ENCODE measurements at places on chromosomes 12 and 14.

GRCh38 chr12:59040043-59040442 is 119.7 kb upstream of the LRIG3 start:
- DNase-seq, result no peak

DNA sequence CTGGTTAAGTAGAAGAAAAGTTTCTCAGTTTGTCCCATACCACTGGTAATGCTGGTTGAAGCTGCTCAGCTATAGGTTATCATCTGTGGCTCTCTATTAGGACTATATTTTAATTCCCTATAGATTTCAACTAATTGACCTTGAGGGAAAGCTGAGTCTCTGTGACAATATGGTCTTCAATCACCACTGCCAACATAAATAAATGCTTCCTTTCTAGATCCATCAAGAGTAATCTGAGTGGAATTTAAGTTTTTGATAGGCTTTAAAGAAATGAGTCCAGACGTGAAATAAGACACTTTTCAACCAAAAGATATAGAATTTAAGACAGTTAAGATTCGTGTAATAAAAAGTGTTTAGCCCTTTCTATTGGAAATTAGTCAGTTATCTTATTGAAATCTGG is 63.5 kb upstream of the MYF6 start:
- DNase-seq, result no peak

DNA sequence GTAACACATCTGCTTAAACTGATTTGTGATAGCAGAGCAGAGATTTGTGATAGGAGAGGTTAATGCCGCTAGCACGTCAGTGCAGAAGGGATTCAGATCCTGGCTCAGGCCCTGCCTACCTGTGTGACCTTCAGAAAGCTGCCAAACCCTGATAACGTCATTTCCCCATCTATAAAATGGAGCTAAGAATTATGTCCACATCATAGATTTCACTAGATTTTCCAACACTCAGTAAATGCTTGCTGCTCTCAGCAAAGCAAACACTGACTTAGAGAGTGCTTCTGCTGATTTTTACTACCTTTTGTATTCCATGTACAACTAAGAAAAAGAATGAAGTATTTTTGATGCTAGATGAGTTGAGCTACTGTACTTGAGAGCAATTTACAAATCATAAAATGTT is 261.4 kb downstream of the ITPR2 start:
- DNase-seq, result no peak

GRCh38 chr12:1279050-1279449 is 288.0 kb downstream of the ERC1 start:
- DNase-seq, result no peak

GRCh38 chr12:72037006-72037795 is 98.6 kb downstream of the TPH2 start:
- no peak for DNase-seq

- no peak for DNase-seq
Measured at GRCh38 chr12:131711551-131712205, 788 bp downstream of the SFSWAP start.

GRCh38 chr14:22597265-22597664 is 835 bp upstream of the ABHD4 start:
- no peak for DNase-seq

- peak; percentile 82 for DNase-seq
Measured at GRCh38 chr14:91286530-91286937, 42.0 kb upstream of the GPR68 start.

DNA sequence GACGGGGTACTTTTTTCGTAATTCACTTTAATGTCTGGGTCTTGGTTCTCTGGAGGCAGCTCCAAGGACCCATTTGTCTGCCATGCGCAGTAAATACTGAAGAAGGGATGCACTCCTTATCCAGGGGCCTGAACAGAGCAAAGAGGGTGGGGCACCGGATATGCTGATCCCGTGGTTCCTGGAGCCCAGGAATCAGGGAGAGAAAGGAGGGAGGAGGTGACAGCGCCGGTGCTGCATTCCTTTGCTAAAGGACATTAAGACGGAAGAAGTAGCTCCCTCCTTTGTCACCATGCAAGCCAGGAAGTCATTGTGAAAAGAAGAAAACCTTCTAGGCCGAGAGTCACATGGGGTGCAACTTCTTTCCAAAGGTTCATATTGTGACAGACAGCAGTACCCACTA is 1057.7 kb downstream of the VRK1 start:
- DNase-seq, result no peak

- no peak for DNase-seq
Measured at GRCh38 chr14:99755068-99755405, 38.2 kb upstream of the EML1 start.

GRCh38 chr12:109910969-109911348 is 10.9 kb downstream of the TCHP start:
- no peak for DNase-seq

GRCh38 chr14:106442857-106443256 is 916.5 kb downstream of the TMEM121 start:
- peak; percentile 14 for DNase-seq

DNA sequence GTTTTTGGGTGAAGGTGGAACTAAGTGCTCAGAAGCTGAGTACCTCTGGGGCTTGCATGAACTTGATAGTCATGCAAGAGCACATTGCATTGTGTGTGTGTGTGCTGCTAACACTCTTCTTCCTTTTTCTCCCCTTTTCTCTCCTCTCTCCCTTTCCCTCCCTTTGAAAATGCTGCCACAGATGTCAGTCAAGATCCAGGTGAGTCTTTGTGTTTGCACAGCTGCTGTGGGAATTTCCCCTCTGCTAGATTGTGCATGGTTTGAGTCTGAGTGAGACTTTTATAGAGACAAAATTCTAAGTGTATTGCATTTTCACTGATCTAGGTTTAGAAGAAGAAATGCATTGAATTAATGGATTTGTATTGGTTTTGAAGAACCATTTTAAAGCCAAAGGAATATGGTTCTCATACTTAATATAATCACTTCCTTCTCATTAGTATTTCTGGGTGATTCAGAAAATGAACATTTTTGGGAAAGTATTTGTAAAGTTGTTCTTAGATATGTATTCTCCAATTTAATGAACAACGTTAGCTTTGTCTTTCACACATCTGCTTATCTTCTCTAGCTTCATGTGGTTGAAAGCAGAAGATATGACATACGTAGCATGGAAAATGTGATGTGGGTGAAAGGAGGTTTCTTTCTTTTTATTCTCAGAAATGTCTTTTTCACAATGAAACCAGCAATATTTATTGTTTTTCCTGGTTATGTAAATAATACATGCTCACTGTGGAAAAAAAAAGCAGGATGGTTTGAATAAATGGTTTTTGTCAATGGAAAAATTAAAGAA is 108.5 kb downstream of the NRXN3 start:
- DNase-seq, result no peak
